Osteocyte (in vitro differentiated cells): ENCODE measurements at places on chromosomes 16 and 17. TPM values are rescaled to one million over a fixed set of nuclear protein-coding genes. Genes with fewer than 3 reads are reported as not detected.
A peak's percentile ranks its signal among the peaks of the same experiment; 100 is the strongest.

DNA sequence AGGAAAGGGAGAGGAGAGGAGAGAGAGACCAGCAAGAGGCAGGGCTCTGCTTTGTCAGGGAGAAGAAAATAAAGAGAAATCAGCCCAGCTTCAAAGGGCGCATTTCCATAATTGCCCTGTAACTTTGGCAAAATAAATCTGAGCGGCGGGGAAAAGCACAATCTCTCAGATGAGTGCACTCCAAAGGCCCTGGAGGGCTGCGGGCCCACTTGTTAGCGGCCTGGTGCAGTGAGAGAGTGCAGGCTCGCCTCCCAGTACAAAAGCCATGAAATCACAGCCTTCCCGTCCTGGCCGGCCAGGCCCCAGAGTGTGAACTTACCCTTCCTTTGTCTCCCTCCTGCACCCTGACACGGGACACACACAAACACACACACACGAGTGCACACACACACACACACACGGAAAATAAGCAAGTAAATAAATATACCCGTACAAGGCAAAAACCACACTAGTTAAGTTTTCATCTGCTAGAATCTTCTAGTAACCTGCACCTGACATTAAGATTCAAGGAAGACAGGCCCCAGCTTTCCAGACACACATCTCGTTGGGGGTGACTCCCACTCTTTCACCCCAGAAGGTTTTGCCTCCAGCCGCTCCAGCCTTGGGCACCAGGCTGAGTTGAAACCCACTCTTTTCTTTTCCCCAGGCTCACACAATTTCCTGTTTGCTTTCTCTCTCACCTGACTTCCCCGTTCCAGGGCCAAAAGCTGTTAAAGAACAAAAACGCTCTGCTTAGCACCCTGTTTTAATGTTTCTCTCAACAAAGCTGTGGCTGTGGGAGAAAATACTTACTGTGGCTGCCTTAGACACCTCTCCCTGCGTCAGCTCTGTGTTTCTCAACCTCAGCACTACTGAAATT lies 8.5 kb downstream of the IRX3 start:
- H3K27ac ChIP-seq = no peak overlapping the region
- peaks cover 46% of the 10 kb centered on the region for H3K27me3 ChIP-seq
- H3K4me1 ChIP-seq = peaks cover 5% of the 10 kb centered on the region
- H3K4me3 ChIP-seq = no peak overlapping the region

DNA sequence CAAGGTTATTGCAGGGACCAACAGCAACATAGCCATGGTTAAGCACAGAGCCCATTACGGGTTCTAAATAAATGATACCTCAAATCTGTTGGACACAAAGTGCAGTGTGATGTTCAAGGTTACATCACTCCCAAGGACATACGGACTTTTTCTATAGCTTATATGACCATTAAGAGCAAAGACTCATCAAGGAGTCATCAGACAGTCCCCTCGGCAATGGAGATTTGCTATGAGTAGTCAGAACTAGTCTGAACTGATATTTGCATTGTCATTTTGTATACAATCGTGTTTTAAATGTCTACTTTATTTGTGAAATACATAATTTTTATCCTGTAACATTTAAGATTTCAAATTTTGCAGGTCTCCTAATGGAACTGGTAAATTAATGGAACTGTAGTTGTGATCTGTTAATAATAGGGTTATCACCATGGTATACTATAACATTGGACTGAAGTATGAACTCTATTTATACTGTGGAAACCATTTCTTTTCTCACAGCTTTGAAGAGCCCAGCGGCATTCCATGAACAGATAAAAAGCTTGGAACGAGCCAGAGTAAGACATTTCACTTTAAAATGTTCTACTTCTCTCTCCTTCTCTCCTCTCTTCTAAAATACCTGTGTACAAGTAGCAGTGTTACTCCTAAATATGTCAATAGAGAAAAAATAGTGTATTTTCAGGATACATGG lies 140.9 kb downstream of the MRTFB start:
- H3K27ac ChIP-seq = no peak overlapping the region
- H3K27me3 ChIP-seq = no peaks in the 10 kb centered on the region
- H3K4me1 ChIP-seq = no peaks in the 10 kb centered on the region

- DNase-seq = no peak
- H3K4me1 ChIP-seq = no peaks in the 10 kb centered on the region
- H3K27me3 ChIP-seq = peaks cover 2% of the 10 kb centered on the region
- no peaks in the 10 kb centered on the region for H3K36me3 ChIP-seq
These were observed 6.2 kb downstream of the LLGL2 start for GRCh38 chr17:75531721-75532072.

GRCh38 chr17:66533572-66533971 lies 231.2 kb downstream of the PRKCA start:
- peak; percentile 71 for DNase-seq
- H3K36me3 ChIP-seq = no peaks in the 10 kb centered on the region
- H3K27ac ChIP-seq = peak overlapping the region; percentile 65

GRCh38 chr17:48627118-48627597 lies 1.0 kb upstream of the HOXB9 start:
- H3K27me3 ChIP-seq = peaks cover 84% of the 10 kb centered on the region
- H3K36me3 ChIP-seq = peaks cover 2% of the 10 kb centered on the region
- H3K27ac ChIP-seq = no peak overlapping the region
- no peak for DNase-seq

NPIPB9 gene
- total RNA-seq = 2.6 and 4.2 TPM in 2 replicates

GRCh38 chr16:27235055-27235937 lies 32.0 kb downstream of the KDM8 start:
- H3K4me1 ChIP-seq = peaks cover 31% of the 10 kb centered on the region
- H3K36me3 ChIP-seq = no peaks in the 10 kb centered on the region
- no peak overlapping the region for H3K4me3 ChIP-seq
- H3K27ac ChIP-seq = peak overlapping the region; percentile 72
- DNase-seq = no peak
